ENCODE measurements at places on chromosomes 7 and 10.

- peak; percentile 10 for DNase-seq
Measured at GRCh38 chr10:134247-135131, 766 bp upstream of the ZMYND11 start.

- DNase-seq = no peak
Measured at GRCh38 chr7:112010994-112011393, 195.2 kb downstream of the DOCK4 start.

DNA sequence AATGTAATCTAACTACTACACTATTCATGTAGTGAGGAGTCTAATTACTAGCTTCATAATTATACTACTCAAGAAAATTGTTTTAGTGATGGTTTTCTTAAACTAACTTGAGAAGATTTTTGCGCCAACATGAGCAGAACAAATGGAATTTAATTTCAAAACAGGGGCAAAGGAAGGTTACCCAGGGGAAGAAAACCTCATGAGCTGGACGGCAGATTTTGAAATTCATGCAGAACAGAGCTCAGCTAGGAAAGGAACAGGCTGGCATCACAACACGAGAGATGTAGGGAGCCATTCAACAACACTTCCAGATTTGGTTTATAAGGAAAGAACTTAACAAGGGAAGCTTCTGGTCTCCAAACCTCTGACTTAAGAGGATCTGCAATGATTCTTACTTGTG lies 235.3 kb upstream of the PRKCQ start:
- no peak for DNase-seq

GRCh38 chr7:51501620-51502019 lies 185.0 kb upstream of the COBL start:
- DNase-seq = no peak

GRCh38 chr10:4130685-4131084 lies 345.7 kb upstream of the KLF6 start:
- DNase-seq = no peak

GRCh38 chr7:50679218-50680007 lies 103.3 kb downstream of the GRB10 start:
- DNase-seq = no peak

DNA sequence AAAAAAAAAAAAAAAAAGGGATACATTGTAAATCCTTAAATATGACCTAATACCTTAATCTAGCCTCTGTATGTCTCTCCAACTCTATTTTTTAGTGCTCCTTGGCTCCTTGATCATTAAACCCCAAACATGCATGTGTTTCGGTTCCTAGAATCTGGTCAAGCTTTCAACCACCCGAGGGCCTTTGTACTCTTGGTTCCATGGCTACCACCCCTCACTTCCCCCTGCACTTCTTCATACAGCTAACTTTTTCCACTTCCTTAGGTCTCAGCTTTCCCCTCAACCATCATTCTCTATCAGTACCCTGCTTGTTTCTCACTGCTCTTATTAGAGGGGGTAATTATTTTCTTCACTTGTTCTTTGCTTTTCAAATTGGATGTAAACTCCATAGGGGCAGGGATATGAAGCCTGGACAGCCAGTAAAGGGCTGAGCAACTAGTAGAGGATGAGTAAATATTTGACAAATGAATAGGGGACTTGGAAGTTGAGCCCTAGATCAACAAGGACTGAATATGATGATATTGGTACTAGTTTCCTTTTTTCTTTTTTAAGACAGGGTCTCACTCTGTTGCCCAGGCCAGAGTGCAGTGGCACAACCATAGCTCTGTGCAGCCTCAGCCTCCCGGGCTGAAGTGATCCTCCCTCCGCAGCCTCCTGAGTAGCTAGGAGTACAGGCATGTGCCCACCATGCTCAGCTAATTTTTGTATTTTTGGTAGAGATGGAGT lies 4.3 kb upstream of the GDI2 start:
- DNase-seq = no peak

GRCh38 chr7:100861616-100861985 lies 5.6 kb upstream of the TRIP6 start:
- DNase-seq = no peak

GRCh38 chr10:103504181-103504783 lies 10.8 kb downstream of the NEURL1 start:
- peak; percentile 43 for DNase-seq

DNA sequence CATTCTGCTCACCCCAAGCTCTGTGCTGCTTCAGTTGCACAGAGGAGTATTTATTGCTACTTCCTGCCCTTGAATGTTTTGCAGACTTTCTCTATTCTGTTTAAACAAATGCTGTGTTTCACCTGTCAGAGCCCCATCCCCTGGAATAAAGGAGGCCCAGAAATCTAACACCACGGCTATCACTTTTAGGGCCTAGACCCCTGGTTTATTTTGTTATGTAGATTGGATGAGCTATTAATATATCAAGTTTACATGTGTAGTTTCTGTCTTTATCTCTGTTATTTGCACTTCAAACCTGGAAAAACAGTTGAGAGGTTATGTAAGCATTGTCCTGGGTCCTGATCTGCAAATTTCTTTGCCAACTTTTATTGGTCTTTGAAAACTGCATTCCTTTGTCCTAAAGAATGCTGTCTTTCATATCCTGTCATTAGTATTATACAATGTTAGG lies 630.1 kb downstream of the PARD3 start:
- DNase-seq = no peak

DNA sequence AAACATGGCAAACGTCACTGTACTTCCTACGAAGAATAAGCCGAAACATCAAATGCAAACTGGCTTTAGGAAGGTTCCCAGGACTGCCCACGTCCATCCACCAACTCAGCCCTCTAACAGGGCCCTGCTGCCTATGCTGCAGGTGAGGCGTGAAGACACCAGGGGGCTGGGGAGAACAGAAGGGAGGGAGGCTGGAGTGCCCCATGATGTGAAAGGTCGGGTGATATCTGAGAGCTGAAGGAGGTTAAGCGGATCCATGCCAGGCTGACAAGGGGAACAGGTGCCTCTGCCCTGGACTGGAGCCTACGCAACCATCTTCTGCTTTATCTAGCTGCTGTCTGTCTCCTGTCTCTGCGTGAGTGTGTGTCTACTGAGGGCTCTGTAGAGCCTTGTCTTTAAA lies 40.2 kb upstream of the ATP6V0A4 start:
- DNase-seq = no peak

GRCh38 chr7:2476298-2476697 lies at the start of gene GRIFIN:
Gene GRIFIN (minus strand): TSS chr7:2476398. CDS start chr7:2476383, 15 bp downstream.
- DNase-seq = no peak

DNA sequence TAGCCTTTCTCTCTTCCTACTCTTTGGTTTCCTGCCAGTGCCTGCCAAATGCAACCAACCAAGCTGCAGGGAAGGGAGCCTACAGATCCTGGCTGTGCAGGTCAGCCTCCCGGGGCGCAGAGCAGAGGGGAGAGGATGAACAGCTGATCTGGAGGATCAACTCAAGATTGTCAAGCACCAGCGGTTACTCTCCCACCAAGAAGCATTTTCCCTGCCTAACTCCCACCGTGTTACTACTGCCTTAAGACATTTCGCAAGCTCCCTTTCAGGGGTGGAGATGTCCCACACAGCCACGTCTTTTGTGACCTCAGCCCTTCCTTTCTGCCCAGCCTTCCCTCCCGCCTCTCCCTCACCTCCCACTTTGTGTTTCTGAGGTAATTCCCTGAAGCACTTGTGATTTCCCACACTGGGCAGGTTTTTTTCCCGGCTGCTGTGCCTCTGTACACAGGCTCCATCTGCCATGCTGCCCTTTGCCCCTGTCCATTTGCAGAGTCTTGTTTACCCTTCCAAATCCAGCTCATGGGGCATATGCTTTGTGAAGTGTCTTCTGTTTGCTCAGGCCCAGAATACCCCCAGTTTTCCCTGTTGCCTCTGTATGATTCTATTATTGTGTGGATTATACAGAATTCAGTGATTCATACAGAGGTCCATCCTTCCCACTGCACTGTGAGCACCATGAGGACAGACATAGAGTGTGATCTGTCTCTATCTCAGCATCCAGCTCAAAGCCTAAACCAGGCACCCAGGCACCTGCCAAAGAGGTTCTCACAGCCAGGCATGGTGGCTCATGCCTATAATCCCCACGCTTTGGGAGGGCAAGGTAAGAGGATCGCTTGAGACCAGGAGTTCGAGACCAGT lies 40.9 kb upstream of the PAPSS2 start:
- DNase-seq = no peak

DNA sequence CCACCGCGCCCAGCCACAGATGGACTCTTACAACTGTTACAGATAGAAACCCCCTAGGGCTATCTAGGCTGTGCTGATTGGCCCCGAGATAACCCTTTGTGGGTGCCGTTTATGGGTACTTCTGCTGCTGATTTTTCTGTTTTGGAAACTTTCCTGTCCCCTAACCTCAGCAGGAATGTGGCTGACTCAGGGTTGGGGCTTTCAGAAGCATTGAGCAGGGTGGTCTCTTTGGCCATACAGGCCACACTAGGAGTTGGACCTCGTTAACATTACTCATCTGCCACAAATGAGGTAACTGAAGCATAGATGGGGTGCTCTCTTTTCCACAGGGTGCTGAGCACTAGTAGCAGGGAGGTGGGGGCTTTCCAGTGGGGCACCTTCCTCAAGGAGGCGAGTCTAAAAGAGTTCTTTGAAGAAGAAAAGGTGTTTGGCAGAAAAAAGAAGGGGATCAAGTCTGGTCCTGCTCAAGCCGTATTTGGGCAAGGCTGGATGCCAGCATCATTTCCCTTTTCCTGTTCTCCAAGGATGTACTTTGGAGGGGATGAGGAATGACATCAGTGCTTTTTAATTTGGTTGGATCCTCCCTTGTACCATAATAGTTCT lies 6.4 kb downstream of the ZSCAN25 start:
- peak; percentile 42 for DNase-seq

- DNase-seq = no peak
Measured at GRCh38 chr7:105662998-105663397, 81.7 kb upstream of the EFCAB10 start.

GRCh38 chr10:60465801-60466200 lies 76.1 kb upstream of the ANK3 start:
- no peak for DNase-seq

DNA sequence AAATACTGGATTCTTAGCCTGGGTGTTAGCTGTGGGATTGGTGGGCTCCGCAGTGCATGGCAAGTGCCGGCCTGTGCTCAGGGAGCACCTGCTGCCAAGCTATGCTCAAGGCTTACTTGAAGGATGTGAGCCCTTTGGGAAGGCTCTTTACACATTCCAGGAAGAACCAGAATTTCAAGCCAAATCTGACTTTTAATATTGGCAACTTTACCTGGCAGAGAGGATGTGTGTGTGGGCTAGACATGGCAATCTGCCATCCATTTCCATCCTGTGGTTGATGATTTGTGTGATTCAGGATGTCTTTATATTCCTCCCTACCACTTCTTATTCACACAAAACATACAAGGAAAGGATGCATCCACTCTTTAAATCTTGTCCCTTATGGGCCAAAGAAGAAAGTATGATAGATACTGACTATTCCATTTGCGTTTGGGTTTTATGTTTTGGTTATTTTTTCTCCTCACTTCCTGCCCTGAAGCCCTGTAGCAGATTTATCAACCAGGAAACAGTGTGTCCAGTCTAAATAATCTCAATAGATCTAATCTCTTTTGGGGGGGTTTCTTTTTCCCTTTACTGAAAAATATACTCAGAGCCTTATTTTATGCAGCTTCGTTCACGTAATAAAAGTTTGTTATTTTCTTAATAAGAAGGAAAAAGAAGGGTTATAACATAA lies 247.1 kb downstream of the COBL start:
- no peak for DNase-seq

DNA sequence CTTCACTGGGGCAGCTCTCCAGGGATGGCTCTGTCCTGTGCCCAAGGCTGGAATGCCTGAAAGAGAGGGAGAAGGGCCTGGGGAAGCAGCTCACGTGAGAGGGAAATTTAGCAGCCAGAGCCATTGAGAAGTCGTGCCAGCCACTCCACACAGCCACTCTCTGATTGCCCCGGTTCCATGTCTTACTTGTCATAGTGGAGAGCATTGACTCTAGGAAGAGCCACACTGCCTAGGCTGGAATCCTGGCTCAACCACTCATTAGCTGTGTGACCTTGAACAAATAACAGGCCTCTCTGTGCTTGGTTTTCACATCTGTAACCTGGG lies 728.0 kb downstream of the PARD3 start:
- no peak for DNase-seq

GRCh38 chr10:14820010-14820774 lies 17.6 kb downstream of the CDNF start:
- no peak for DNase-seq

DNA sequence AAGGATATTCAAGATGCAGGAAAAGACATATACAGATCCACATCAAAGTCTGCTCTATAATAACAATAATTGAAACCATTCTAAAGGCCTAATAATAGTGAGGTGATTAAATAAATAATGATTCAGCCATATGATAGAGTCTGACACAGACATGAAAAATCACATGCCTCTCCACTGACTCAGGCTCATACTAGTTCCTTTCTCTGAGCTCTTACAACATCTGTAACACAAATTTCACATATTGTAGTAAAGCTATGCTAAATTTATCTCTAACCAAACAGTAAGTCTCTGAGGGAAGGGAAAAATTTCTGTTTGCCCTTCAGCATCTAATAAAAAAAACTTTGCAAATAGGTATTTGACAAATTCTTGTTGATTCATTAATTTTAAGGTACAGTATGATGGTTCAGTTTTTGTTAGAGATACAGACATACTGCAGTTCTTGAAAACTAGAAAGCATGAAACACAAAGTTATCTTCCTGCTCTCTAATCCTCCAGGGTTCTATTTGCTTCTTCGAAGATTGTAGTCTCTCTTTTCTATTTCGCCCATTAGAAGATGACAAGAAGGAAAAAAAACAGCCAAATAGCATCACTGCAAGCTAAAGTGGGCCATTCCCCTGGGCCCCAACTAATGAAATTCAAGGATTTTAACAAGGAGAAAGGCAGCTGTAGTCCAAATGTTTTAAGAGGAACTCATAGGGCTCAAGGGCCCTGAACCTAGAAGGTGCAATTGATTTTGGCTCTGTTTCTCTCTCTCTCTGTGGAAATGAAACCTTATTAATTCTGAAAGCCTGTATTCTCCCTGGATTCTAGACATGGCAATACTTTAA lies 53.9 kb downstream of the CUBN start:
- DNase-seq = no peak

- DNase-seq = no peak
Measured at GRCh38 chr10:20034732-20035131, 218.5 kb downstream of the PLXDC2 start.

DNA sequence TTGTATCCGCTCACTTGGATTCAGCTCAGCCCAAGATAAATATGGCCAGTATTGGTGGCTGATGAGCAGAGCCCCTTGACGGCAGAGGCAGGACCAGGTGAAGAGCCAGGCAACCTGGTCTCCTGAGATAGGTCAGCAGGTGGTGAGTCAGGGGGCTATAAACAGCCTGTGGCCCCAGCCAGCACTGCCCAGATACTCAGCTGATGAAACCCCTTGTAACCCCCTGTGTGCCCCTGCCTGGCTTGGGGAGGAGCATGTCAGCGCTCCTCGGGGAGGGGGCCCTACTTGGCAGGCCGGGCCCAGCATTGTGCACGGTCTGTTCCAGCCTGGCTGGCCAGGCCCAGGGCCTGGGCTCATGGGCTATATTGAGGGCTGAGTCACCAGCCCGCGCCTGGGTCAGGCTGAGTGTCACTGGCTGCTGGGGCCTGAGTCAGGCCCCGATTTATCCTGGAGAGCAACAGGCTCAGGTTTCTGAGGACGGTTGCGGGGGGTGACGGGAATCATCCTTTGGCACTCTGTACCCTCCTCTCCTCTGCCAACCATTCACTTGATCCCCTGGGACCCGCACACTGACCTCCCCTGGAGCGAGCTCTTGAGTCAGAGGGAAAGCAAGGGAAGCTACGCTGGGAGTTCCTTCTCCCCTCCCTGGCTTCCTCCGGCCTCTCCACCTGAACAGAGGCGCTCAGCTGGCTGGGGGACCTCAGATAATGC lies 2.8 kb upstream of the FLNC start:
- no peak for DNase-seq
